CD4-positive, alpha-beta T cell (primary cell): ENCODE measurements at places on chromosomes 13 and 19.

GRCh38 chr13:33828431-33829129 is 10.6 kb downstream of the RFC3 start:
- DNase-seq = no peak

DNA sequence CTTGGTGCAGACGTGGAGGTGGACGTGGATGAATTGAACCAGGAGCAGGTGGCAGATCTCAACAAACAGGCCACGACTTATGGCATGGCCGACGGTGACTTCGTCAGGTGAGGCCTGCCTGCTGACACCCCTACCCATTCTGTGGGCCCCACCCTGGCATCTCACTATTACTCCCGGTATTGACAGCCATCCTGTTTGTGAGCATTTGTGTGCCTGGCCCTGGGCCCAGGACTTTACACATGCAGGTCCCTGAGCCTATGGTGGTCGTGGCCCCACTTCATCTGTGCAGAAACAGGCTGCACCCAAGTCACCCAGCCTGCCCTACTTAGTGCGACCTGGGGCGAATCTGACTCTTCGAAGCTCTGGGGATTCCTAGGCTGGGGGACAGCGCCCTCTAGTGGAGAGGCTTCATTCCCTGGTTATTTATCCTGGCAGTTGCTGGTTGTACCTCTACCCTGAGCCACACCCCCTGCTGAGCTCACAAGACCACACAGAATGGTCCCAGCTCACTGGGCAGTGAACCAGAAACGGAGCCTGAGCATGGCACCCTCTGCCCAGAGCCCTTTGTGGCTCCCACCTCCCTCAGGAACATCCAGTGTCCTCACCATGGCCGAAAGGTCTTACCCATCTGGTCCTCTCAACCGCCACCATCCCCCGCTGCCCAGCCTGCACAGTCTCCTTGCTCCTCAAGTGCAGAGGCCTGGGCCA is 16.9 kb downstream of the ZNF296 start:
- DNase-seq = peak; percentile 84

DNA sequence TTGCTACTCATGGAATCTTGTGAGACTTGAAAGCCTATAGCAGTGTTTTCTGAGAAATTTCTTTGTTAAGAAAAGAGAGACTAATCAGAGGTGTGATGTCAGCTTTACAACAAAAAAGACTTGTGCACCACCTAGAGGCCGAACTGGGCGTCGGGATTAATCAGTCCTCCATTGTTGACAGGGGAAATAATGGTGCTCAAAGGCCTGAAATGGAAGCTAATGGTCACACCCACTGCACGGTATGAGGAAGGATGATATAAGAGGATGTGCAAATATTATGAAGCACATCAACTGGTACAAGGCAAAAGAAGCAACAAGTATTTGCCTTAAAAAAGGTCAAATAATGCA is 480.2 kb upstream of the MIR17HG start:
- no peak for DNase-seq

DNA sequence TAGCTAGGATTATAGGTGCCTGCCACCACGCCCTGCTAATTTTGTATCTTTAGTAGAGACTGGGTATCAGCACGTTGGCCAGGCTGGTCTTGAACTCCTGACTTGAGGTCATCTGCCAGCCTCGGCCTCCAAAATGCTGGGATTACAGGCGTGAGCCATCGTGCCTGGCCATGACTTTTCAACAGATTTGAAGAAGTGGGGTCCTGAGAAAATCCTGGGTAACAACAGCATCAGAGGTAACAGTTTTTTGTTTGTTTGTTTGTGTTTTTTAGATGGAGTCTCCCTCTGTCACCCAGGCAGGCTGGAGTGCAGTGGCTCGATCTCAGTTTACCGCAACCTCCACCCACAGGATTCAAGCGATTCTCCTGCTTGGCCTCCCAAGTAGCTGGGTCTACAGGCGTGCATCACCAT is 3.7 kb downstream of the JUNB start:
- DNase-seq = no peak

- no peak for DNase-seq
Measured at GRCh38 chr13:100853434-100853833, 178.8 kb upstream of the TMTC4 start.

GRCh38 chr13:97855570-97856303 is 97.7 kb upstream of the IPO5 start:
- DNase-seq = no peak

- no peak for DNase-seq
Measured at GRCh38 chr19:13930402-13930801, 7.8 kb downstream of the PODNL1 start.

DNA sequence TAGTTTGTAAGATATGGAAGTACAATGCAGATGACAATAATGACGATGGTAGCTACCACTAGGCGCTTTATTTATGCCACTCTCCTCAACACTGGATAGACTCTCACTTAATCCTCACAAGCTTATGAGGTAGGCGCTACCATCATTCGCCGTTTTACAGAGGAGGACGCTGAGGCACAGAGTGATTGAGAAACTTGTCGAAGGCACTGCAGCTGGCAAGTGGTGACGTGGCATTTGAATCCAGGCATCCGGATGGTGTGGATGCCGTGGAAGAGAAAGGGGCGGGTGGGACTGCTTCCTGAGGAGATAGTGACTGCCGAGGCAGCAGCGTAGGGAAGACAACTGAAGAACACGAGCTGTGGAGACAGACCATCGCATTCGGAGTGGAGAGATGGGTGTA is 1.3 kb upstream of the RPS9 start:
- no peak for DNase-seq

DNA sequence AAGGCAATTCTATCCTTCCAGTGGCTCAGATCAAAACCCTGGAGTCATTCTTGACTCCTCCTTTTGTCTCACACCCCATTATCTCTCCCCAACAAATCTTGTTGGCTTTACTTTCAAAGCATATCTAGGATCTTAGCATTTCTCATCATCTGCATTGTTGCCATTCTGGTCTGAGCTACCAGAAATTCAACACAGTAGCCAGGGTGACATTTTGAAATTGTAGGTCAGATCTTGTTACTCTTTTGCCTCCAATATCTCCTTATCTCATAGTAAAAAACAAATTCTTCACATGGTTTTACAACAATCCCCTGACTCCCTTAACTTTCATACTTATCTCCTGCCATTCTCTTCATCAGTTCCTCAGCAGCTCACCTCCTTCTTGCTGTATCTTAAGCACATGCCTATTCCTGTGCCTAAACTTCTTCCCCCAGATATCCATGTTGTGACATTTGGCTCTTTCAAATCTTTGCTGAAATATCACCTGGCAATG is 115.8 kb downstream of the KLF5 start:
- no peak for DNase-seq
